ENCODE measurements at places on chromosomes 2 and 18. TPM values are rescaled to one million over a fixed set of nuclear protein-coding genes. Genes with fewer than 3 reads are reported as not detected.

The TCF23 gene
- total RNA-seq = not detected

The PFN4 gene
- total RNA-seq = 1.7 TPM

The VIT gene
- 2.0 TPM for total RNA-seq

The SKOR2 gene
- total RNA-seq = not detected

The FLACC1 gene
- total RNA-seq = 1.2 TPM

The SETBP1 gene
- 15.0 TPM for total RNA-seq

The GRHL1 gene
- 1.3 TPM for total RNA-seq

The C1D gene
- total RNA-seq = 43.0 TPM

The TRIM54 gene
- total RNA-seq = not detected

The ZBTB7C gene
- total RNA-seq = 0.41 TPM

The UPP2 gene
- not detected for total RNA-seq

The G6PC2 gene
- total RNA-seq = not detected

The EFHD1 gene
- total RNA-seq = 0.45 TPM

The TGFA gene
- not detected for total RNA-seq

The KCNG3 gene
- total RNA-seq = not detected

The LGALSL gene
- 11.0 TPM for total RNA-seq

The UGT1A7 gene
- total RNA-seq = not detected

The ATP6V1B1 gene
- 0.09 TPM for total RNA-seq

The CNOT9 gene
- 32.9 TPM for total RNA-seq

The FAM237A gene
- total RNA-seq = not detected

The TTN gene
- 5.5 TPM for total RNA-seq

The CAMKMT gene
- total RNA-seq = 15.0 TPM

Data from fibroblast of the aortic adventitia (primary cell).